Lower leg skin (tissue), 4 donors: ENCODE measurements at places on chromosomes 16 and 17. TPM values are rescaled to one million over a fixed set of nuclear protein-coding genes. Genes with fewer than 3 reads are reported as not detected.

- no peak for DNase-seq
Measured at GRCh38 chr16:48330189-48330840, 54.9 kb downstream of the SIAH1 start.

SYNGR3 gene
- total RNA-seq, result not detected

CCL1 gene
- total RNA-seq, result not detected

DNA sequence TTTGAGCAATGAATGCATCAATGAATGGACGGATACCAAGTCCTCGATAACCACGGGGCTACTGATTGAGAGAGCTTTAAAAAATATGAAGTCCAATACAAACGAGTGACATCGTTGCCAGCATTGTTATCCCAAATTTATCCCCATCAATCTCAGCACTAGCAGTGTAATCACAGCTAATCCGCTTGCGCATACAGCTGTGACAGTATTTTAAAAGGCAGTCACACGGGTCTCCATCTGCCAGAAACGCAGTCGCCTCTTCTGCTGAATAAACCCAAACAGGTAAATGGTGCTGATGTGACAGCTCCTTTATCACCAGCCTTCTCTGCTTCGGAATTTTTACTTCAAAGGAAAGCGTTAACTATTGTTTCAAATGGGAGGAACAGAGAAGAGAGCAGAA, 311.1 kb downstream of the XYLT1 start:
- DNase-seq, result no peak

- DNase-seq, result peak; percentile 83
Measured at GRCh38 chr17:27323538-27324215, 29.8 kb downstream of the WSB1 start.

PLEKHH3 gene
- total RNA-seq, result 41.9 TPM

FN3K gene
- 4.8 TPM for total RNA-seq

- no peak for DNase-seq
Measured at GRCh38 chr17:31078290-31078689, 16.5 kb upstream of the NF1 start.
